ENCODE measurements at places on chromosomes 12 and 14. TPM values are rescaled to one million over a fixed set of nuclear protein-coding genes. Genes with fewer than 3 reads are reported as not detected.
A peak's percentile ranks its signal among the peaks of the same experiment; 100 is the strongest.

- peak; percentile 38 for DNase-seq
Observed at GRCh38 chr12:69897744-69898143, 72.7 kb downstream of the MYRFL start.

The TTC6 gene
- 0.75 TPM for polyA plus RNA-seq

DNA sequence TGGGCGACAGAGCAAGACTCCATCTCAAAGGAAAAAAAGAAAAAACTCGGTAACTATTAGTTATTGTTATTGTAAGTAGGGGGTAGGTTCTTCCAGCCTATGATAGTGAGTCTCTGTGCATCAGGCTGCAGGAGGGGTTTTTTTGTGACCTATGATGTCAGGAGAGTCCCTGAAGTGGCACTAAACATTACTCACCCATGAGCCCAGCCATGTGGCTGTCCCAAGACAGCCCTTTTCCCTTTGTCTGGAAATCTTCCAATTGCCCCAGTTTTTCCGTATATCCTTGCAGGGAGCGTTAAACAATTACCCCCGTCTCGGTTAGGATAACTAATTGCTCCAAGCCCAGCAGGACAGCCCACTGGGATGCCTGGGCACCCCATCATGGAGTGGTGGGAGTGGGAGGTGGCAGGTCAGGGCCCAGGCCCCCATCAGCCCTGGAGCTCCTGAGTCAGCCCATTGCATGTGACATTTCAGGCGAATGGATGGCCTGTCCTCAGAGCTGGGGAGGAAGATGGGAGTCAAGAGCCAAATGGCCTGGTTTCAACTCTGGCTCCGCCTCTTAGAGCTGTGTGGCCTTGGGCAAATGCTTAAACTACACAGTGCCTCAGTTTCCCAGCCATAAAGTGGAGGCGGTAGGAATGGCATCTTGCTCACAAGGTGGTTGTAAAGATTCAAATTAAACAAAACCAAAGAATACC, 16.4 kb downstream of the PHETA1 start:
- DNase-seq, result no peak

The RPS6KA5 gene
- polyA plus RNA-seq, result 9.2 TPM

- DNase-seq, result no peak
Observed at GRCh38 chr14:67357186-67357968, 2.2 kb downstream of the ATP6V1D start.

The P2RX2 gene
- 1.7 TPM for polyA plus RNA-seq

The PDE3A gene
- polyA plus RNA-seq, result 26.8 TPM

DNA sequence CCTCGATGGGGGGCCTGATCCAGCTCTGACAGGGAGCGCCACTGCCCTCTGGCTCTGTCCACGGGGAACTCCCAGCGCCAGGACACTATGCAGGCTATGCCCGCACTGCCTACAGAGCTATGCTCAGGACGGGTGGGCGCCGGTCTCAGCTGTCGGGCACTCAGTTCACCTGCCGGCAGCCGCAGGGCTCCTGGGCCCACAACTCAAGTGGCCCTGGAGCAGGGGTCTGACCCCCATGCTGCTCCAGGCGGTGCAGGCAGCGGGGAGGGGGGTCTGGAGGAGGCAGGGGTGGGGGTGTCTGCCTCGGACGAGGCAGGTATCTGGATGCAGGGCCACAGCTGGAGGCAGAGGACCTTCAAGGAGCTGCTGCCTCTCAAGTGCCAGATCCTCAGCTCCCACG, 28.5 kb upstream of the NUDT14 start:
- DNase-seq, result no peak

The TSHR gene
- 0.88 TPM for polyA plus RNA-seq

The SDR9C7 gene
- 0.32 TPM for polyA plus RNA-seq

The KRT73 gene
- not detected for polyA plus RNA-seq

- DNase-seq, result no peak
Observed at GRCh38 chr14:79511146-79511545, 700.2 kb downstream of the DIO2 start.

- DNase-seq, result no peak
Observed at GRCh38 chr12:46067094-46067493, 76.7 kb upstream of the SCAF11 start.

All from left kidney (tissue), 8 donors.